CD14-positive monocyte (primary cell): ENCODE measurements at places on chromosomes 3 and 15. TPM values are rescaled to one million over a fixed set of nuclear protein-coding genes. Genes with fewer than 3 reads are reported as not detected.

The GOLGA8G gene
- not detected in 2 replicates for polyA plus RNA-seq

The CCR3 gene
- 0.74 TPM for polyA plus RNA-seq

The MYRIP gene
- not detected for polyA plus RNA-seq

The NTRK3 gene
- not detected for polyA plus RNA-seq

The NEIL1 gene
- polyA plus RNA-seq, result 0.52 TPM

The MME gene
- polyA plus RNA-seq, result 1.0 TPM

The HTR3E gene
- polyA plus RNA-seq, result not detected

The PROK2 gene
- polyA plus RNA-seq, result 81.7 TPM

The MYNN gene
- polyA plus RNA-seq, result 8.7 TPM

The LIPH gene
- not detected for polyA plus RNA-seq
